Activated T-cell treated with anti-CD3 and anti-CD28 coated beads, Interleukin-2, amount 50 U/mL, for 48 hours (primary cell): ENCODE measurements at places on chromosomes 16 and 17.

DNA sequence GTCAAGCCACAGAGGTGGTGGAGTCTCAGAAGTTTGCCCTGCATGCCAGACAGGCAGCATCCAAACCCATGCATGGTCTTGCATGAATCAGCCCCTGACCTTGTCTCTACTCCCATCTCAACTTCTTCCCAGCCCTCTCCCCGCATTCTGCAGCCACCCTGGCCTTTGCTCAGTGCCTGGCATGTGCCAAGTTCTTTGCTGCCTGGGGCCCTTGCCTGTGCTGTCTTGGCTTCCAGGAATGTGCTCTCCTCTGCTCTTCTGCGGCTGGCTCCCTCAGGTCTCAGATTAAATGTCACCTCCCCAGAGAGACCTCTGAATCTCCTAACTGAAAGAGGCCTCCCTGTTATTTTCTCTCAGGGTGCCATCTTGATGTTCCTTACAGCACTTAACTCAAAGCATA, 17.6 kb downstream of the DRC3 start:
- no peak for DNase-seq

GRCh38 chr17:18055597-18055996, 16.4 kb downstream of the GID4 start:
- DNase-seq = no peak

- DNase-seq = no peak
These were observed 35.6 kb downstream of the ZFHX3 start for GRCh38 chr16:73012341-73012740.

DNA sequence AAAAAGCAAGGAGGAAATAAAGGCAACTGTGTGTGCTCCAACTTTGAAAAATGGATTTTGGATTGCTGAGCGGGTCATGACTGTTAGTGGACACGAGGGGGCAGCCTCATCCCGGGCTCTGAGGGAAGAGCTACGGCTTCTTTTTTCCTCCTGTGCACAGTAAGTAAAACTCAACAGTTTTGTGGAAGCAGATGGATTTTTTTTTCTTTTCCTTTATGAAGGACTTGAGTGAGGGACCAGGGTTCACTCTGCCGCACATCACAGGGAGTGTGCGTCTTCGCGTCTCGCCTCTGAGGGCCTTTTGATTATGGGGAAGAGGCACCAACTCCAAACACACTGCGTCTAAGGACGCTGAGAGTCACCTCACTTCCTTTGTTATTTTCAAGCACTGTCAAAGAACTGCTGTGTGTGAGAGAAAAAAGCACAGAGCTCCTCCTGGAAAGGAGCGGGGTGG, 80.3 kb upstream of the GOT2 start:
- peak; percentile 30 for DNase-seq

DNA sequence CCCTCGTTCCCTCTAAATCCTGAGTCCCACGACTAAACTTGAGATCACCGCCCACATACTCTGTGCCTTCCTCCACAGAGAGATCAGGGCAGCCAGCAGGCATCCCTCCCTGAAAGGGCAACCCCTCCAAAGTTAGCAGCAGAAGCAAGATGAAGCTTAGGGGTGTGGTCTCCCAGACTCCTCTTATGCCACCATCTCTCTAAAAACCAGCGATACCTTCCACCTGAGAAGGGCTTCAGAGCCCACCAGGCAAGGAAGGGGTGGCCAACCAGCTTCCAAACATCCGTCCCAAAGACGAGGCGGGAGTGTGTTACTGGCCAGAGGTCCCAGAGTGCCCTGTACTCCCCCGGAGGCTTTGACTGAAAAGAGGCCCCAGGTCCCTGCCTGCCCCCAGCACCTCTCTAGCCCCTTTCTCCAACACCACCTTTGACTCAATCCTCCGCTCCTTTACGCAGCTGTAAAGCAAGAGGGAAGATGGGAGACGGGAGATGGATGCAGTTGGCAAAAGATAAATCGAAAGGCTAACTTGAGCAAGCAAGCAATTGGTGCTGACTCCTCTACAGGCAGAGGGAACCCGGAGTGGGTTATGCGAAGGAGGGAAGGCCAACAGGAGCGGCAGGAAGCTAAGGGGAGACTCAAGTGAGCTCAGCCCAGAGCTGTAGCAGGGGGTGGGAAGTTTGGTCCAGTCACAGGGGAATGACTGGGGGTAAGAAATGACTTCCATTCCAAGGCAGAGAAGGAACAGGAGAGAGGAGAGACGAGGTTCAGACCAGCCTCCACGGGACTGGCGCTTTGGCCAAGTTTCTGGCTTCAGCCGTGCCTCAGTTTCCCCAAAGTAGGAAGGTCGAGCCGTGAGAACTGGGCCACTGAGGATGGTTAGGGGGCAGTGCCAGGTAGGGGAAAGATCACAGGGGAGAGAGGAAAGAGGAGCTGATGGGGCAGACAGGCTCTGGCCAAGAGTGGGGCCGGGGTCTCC, 1.0 kb downstream of the ST3GAL2 start:
- peak; percentile 49 for DNase-seq

GRCh38 chr17:70119983-70120382, 45.0 kb downstream of the KCNJ16 start:
- no peak for DNase-seq

DNA sequence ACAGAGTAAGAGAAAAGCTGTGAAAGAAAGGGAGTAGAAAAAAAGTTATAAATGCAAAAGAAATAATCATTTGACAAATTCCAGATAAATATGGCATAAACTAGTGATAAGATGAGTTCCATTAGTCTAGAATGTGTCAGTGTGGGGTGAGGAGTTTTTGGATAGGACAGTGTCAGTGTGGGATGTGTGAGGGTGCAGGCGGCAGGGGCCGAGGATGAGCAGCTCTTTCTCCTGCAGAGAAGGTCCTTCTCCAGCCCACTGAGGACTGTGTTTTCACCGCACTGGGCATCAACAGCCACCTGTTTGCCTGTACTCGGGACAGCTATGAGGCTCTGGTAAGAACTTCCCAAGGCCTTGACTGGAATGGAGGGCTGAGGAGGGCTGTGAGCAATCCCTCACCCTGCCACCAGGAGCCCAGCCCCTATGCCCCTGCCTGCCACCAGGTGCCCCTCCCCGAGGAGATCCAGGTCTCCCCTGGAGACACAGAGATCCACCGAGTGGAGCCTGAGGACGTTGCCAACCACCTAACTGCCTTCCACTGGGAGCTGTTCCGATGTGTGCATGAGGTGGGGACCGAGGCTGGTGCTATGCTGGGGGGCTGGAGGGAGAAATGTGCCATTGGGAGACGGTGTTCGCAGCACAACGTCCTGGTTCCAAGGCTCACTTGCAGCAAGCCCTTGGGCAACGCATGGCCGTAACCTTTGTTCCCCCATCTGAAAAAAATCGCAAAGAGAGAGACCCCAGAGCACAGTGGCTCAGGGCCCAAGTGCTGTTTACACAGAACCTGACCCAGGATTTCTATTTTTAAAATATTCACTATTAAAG, 13.1 kb downstream of the RAPGEFL1 start:
- peak; percentile 52 for DNase-seq

DNA sequence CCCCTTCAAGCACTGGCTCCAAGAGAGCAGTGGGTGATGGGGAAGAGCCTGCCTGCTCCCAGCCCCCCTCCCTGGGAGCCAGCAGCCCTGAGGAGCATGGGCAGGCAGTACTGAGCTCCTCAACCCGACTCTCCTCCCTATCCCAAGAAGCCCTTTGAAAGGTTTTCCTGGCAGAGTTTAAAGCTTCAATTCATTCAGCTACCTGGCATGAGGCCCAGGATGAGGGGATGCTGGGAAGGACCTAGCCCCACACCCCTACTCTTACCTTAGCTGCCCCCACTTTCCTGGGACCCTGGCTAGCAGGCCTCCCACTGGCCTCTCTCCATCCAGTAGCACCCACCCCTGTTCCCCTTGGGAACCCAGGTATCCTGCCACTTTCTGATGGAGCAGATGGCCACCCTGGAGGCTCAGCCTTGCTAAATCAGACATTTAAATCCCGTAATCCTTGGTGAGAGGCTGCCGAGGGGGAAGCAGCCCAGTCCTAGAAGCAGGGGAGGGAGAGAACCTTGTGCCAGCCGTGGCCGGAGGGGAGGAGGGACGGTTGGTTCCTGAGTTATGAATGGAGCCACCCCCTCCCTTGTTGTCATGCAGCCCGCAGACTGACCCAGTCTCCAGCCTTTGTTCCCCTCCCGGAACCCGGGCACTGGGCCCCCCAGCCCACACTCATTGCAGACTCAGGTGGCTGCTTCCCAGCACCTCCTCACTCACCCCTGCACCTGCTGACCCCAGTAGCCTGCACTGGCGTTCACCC, 17.1 kb downstream of the ATP1B2 start:
- no peak for DNase-seq

- DNase-seq = no peak
These were observed 19.4 kb downstream of the PSME3IP1 start for GRCh38 chr16:57166451-57166850.

GRCh38 chr16:85484347-85485300, 128.5 kb upstream of the GSE1 start:
- DNase-seq = no peak
